Ureter (tissue), 1 donor: ENCODE measurements at places on chromosomes 6 and 20. TPM values are rescaled to one million over a fixed set of nuclear protein-coding genes. Genes with fewer than 3 reads are reported as not detected.
A peak's percentile ranks its signal among the peaks of the same experiment; 100 is the strongest.

Gene RBBP8NL
- 11.4 TPM for total RNA-seq

GRCh38 chr6:1798303-1798964 lies 188.7 kb downstream of the FOXC1 start:
- DNase-seq, result no peak

GRCh38 chr20:49433333-49433732 lies 49.1 kb downstream of the KCNB1 start:
- DNase-seq, result no peak

GRCh38 chr20:20495729-20496503 lies 128.0 kb downstream of the INSM1 start:
- DNase-seq, result no peak

GRCh38 chr6:25056130-25056529 lies 120.4 kb upstream of the RIPOR2 start:
- DNase-seq, result no peak

DNA sequence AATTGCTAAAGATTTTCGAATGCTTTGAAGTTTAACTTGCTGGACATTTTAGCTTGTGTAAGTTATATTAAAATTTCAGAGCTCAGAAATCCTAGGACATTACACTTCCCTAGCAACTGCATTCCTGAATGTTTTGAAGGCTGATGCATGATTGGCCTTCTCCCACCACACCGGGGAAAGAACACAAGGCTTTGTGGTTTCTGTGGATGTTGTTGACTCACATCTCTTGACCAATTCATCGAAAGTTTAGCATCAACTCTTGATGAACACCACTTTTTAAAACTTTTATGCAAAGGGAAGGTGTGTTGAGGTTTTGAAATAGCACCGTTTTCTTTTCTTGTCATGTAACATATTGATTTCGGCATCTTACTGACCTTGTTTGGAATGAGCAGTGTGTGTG lies 81.1 kb downstream of the RIMS1 start:
- DNase-seq, result no peak

DNA sequence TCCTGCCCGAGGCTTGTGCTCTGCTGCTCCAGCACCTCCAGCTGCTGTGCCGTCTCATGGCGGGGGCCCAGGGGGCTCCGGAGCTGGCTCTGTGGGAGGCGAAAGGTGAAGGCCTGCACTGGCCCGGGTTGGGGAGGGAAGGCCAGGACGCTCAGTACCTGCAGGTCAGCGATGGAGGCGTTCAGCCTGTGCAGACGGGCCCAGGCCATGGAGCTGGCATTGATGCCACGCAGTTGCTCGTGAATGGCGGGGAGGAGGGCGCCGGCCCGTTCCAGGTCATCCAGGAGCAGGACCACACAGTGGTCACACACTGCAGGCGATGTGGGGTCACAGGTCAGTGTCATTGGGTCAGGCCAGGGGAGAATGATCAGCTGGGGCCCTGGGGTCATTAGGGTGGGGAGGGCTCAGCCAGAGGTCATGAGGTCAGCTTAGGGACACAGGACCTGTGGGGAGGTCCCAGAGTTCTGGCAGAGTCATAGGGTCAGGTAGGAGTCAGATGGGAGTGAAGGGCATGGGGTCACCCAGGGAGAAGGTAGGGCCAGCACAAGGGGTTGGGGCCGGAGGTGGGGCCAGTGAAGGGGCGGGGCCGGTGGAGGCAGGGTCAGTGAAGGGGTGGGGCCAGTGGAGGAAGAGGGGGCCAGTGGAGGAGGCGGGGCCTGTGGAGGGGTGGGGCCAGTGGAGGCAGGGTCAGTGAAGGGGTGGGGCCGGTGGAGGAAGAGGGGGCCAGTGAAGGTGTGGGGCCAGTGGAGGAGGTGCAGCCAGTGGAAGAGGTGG lies 18.0 kb downstream of the ADRM1 start:
- no peak for DNase-seq

GRCh38 chr20:31594558-31595379 lies 10.3 kb upstream of the ID1 start:
- DNase-seq, result no peak

GRCh38 chr20:18284805-18285533 lies 3.4 kb upstream of the ZNF133 start:
- no peak for DNase-seq

- no peak for DNase-seq
Measured at GRCh38 chr20:43372051-43372450, 85.6 kb upstream of the SRSF6 start.

DNA sequence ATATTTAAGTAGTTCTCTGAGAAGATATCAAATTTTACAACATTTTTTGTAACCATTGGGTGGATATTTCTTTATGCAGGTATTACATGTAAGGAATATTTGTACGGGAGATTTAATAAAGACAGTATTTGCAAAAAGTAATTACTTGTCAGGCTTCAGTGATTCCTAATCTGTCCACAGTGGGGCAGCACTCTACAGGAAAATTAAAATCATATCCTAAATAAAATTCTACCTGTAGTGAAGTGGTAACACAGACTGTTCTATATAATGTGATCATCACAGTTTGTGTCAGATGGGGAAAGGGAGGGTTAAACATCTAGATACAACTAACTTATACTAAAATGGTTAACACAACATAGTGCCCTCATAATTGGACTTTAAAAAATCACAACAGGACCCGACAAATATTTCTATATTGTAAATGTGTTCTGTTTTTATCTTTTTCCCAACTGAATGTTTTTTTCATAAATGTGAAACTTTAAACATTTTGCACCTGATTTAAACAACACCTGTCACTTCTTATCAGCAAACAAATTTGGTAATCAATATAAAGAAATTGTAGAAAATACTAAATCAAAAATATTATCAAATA lies 145.6 kb upstream of the MANEA start:
- DNase-seq, result peak; percentile 48

- DNase-seq, result no peak
Measured at GRCh38 chr20:50783903-50784302, 11.0 kb upstream of the BCAS4 start.

DNA sequence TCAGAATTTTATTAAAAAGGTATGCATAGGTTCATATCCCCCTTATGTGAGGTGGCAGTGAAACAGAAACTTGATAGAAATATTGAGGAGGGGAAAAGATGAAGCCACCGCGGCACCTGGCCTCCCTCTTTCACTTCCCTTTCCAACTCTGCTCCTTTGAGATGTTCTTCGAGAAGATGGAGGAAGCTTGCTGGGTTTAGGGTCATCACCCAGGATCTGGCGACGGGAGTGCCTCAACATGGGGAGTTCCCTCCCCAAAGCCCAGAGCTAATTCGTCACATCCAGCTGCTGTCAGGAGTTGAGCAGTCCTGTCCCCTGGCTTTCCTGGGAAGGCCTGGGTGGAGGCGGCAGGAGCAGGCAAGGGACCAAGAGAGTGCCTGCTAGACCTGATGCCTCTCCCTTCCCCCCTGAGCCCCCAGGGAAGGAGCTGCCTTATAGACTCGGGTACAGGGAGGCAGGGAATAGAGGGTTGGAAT lies 29.1 kb downstream of the RREB1 start:
- no peak for DNase-seq

Gene MYCT1
- total RNA-seq, result 11.5 TPM

Gene PXT1
- total RNA-seq, result not detected

Gene OR2B6
- total RNA-seq, result not detected

GRCh38 chr6:33974471-33974870 lies 170.7 kb upstream of the MLN start:
- peak; percentile 10 for DNase-seq

DNA sequence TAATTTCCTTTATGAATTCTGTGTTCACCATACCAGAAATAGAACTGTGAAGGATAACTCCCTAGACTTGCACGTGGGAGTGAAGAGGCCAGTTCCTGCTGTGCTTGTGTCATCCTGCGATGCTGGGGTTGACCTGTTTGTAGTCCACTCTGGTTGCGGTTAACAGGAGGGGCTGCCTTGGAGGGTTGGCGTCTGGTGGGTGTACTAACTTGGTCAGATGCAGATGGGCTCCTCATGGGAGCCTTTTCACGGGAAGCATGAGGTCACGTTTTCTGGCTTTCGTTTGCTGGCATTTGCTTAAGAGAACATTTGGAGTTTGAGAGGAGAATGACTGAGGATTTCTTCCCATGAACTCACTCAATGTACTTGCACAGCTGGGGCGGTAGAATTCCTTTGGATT lies 41.2 kb downstream of the IGF2R start:
- no peak for DNase-seq

Gene OTOR
- total RNA-seq, result not detected

GRCh38 chr6:130367767-130368166 lies 1.9 kb downstream of the TMEM200A start:
- no peak for DNase-seq

- no peak for DNase-seq
Measured at GRCh38 chr6:85240787-85241385, 209.0 kb upstream of the NT5E start.

Gene RHAG
- not detected for total RNA-seq

Gene APMAP
- total RNA-seq, result 74.0 TPM

GRCh38 chr20:51326201-51326819 lies 216.2 kb downstream of the NFATC2 start:
- no peak for DNase-seq

Gene BPIFB4
- not detected for total RNA-seq

GRCh38 chr6:27805347-27805746 lies 106.8 kb downstream of the OR2B2 start:
- no peak for DNase-seq

Gene HNF4A
- not detected for total RNA-seq

DNA sequence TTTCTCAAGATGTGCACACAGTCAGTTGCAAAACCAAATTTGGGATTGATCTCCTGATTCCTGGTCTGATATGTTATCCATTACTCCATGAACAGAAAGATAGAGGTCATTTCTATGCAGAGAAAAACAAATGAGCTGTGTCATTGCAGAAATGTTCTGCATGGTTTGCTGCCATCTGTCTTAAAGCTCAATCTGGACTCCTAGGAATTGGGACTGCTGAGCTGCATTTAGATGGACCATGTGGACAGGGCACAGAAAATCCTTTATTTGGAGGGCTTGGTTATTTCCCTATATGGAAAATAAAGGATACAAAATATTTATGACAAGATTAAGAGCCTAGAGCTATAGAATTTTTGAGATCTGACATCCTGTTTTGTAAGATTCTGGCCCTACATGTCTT lies 91.3 kb downstream of the ADGRB3 start:
- DNase-seq, result no peak

- DNase-seq, result no peak
Measured at GRCh38 chr6:21355638-21356037, 237.9 kb upstream of the SOX4 start.
